ENCODE measurements at places on chromosomes 12 and 14. TPM values are rescaled to one million over a fixed set of nuclear protein-coding genes. Genes with fewer than 3 reads are reported as not detected.
A peak's percentile ranks its signal among the peaks of the same experiment; 100 is the strongest.

- peak; percentile 67 for DNase-seq
These were observed 663 bp downstream of the NCKAP5L start for GRCh38 chr12:49827401-49828099.

- no peak for DNase-seq
These were observed 146.4 kb upstream of the KRR1 start for GRCh38 chr12:75657831-75658230.

DNA sequence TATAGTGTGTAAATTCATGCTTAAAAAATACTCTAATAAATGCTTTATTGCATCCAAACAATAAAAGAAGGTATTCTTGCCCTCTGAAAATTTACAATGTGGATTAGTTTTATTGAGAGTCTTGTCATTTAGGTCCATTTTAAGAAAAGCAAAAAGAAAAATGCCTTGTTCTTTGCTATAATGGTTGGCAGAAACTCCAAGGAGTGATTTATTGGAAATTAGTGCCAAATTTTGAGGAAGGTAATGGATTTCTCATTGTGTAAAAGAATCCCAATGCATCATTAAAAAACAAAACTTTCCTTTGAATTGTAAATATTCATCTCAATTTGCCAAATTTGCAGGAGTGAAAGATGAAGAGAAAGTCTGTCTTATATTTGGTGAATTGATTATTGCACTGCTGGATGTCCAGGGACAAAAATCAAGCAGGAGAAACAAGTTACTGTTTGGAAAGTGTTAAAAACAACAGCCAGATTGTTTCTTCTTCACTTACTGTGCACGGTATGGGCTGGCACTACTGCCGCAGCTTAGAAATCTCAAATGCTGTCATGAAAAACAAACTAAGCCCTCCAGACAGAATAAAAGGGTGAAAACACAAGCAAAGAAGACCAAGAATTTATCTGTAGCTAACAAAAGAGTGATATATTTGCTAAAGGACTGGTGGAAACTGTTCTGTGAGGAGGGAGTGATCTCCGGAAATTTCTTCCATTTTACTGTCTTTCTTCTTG, 511.7 kb downstream of the TMTC2 start:
- DNase-seq: no peak

- no peak for DNase-seq
These were observed 234.5 kb upstream of the PLXNC1 start for GRCh38 chr12:93913845-93914244.

- DNase-seq: no peak
These were observed 646.2 kb upstream of the FOXG1 start for GRCh38 chr14:28120391-28120790.

DNA sequence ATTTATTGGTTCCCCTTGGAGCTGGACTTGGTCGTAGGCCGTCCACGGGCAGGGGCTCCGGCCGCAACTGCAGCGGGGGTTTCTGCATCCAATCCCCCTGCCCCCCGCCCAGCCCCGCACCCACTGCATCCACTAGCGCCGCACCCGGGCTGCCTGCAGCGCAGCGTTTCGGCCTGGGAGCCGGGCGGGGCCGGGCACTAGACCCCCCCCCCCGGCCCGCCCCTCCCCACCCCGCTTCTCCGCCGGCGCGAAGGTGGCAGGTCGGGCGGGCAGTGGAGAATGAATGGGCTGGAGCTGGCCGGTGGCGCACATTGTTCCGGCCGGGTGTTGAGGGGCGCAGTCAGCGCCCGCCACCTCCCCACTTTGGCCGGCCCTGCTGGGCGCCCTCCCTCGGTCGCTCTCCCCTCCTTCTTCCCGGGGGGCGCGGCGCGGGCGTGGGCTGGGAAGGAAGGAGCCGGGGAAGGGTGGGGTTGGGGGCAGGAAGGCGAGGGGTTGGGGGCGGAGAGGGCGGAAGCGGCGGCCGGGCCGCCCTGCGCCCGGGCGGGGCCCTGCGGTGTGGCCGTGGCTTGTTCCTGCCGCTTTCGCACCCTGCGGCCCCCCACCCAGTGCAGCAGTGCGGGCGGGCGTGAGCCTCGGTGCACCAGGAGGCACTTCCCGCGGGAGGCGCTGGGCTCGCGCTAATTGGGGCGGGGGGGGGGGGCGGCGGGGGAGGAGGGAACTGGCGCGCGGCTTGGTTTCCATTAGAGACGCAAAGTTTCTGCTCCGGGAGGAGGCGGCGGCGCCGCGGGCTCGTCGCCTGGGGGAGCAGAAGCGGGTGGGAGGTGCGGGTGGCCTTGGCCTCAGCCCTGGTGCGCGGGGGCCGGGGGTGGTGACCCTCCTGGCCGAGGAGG, 841 bp downstream of the CALM1 start:
- DNase-seq: no peak

DNA sequence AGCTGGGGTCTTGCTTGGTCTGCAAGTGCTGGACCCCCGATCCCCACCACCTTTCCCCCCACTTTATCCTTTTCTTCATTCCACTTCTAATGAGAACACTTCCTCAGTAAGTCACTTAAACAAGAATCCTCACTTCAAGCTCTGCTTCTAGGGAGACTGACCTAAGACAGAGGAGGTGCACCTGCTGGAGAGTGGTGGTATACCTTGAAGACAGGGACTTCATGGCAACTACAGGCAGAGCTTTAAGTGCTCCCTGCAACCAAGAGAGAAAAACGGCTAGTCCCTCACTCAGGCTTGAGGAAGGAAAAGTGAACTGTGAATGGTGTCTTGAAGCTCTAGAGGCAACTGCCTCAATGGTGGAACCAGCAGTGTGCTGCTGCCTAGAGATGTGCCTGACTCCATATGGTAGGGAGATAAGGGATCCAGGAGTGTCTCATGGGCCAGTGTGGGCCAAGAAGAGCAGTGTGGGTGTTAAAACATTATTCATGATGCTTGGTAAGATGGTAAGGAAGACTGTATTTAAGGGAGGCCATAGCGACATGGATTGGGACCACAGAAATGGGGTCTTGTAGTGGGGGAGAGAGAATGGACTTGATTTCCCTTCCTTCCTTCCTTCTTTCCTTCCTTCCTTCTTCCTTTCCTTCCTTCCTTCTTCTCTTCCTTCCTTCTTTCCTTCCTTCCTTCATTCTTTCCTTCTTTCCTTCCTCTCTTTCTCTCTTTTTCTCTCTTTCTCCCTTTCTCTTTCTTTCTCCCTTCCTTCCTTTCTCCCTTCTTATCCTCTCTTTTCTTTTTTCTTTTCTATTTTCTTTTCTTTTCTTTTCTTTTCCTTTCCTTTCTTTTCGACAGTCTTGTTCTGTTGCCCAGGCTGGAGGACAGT, 96.2 kb upstream of the NAP1L1 start:
- DNase-seq: no peak

DNA sequence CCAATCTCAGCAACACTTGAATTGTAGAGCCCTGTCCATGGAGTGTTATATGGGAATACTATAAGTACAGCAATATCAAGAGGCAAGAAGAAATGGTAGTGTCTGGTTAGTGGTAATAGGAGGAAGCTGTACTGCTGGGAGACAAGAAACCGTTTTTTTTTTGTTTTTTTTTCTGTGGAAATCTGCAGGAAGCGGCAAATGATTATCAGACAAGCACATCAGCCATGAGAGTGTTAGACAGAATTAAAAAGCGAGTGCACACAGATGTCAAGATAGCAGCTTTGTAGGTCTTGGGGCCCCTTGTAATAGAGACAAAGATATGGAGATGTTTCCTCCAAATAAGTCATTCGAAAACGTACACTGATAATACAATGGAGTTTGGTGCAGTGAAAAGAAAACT, 6.7 kb downstream of the TESPA1 start:
- no peak for DNase-seq

- DNase-seq: peak; percentile 77
These were observed 4.3 kb downstream of the P2RX4 start for GRCh38 chr12:121214166-121214777.

FGF23 gene
- total RNA-seq: not detected

LAG3 gene
- not detected for total RNA-seq

KRT2 gene
- not detected for total RNA-seq

POTEM gene
- total RNA-seq: not detected

ALDH1L2 gene
- 1.9 TPM for total RNA-seq

RND1 gene
- 17.4 TPM for total RNA-seq

Measured in renal cortical epithelial cell (primary cell).